ENCODE measurements at places on chromosomes 4 and X. TPM values are rescaled to one million over a fixed set of nuclear protein-coding genes. Genes with fewer than 3 reads are reported as not detected.

DNA sequence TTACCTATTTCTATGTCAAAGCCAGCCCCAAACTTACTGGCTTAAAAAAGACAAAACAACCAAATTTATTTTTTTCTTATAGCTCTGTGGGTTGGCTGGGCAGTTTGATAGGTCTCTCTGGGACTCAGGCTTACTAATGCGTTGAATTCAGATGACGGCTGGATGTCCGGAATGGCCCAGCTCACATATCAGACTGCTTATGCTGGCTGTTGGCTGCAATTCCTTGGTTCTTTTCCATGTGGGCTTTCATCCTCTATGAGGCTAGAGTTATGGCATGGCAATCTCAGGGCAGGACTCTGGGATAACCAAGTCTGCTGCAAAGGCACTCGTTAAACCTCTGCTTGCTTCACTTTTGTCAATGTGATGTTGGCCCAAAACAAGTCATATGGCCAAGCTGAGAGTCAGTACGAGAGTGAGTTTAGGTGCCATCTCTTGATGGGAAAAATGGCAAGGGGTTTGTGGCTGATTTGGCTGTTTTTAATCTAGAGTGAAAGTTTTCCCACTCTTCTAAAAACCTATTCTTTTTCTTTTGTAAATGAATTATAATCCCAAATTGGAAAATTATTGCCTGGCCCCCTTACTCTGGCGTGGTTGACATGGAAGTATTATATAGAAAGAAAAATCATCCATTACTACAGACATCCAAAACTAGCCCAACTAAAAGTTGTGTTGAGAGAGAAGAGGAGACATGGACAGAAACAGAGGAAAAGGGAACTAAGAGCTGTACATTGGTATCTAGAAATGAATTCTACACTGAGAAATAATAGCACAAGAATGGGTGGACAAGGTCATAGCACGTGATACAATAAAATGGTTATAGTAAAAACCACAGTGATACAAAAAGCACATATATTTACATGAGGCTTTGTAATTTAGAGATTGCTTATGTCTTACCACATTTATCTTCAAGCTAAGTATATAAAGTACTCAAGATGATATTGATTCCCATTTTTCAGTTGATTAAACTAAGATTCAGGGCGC lies 6.6 kb downstream of the PRIMPOL start:
- DNase-seq = no peak

DNA sequence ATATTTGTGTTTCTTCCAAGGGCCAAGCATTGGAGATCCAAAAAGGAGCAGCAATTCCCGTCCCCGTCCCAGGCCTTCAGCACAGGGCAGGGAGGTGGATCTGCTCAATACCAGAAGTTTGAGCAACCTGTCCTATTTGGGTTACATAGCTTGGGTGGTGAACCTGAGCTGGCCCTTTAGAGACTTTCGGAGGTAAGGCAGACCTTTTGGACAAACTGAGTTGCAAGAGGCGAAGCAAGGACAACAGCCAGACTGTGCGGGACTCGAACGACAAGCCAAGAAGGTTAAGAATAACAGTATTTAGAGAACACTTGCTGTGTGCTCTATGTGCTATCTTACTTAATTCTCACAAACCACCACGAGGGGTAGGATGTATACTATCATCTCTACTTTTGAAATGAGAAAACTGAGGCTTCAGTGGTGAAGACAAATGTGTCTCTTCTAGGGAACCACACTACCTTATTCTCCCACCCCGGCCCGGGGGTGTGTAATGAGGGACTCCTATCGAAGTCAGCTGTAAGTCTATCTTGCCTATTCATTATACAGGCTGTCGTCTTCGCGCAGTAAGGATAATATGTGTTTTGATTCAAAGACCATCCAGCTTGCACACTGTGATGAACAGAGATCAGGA lies 1.3 kb downstream of the NOP14 start:
- peak; percentile 13 for DNase-seq

- DNase-seq = peak; percentile 56
These were observed 47.0 kb upstream of the MID1IP1 start for GRCh38 chrX:38754102-38754790.

DNA sequence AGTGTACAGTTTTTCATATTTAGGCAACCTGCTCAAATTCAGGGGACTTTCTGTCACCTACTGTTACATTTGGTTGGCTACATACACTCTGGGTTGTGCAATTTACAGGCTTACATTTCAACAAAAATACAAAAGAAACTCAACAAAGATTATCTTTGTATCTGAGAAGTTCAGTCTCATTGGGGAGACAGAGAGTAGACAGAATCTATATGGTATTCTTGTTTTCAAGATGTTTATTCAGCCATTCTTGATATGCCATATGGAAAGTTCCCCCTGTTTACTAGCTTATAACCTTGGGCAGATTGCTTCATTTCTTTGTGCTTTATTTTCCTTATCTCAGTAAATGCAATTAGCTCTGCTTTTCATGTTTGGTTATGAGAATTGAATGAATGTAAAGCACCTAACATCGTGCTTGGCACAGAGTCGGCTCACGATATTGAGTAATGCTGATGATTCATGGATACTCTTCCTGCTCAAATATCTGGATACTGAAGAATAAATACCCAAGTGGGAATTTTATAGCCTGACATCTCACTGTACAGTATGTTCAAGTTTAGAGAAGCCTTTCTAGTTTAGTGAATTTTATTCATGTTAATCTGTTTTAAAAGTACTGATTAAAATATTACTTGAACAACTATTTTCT lies 96.5 kb upstream of the PACRGL start:
- peak; percentile 64 for DNase-seq

DNA sequence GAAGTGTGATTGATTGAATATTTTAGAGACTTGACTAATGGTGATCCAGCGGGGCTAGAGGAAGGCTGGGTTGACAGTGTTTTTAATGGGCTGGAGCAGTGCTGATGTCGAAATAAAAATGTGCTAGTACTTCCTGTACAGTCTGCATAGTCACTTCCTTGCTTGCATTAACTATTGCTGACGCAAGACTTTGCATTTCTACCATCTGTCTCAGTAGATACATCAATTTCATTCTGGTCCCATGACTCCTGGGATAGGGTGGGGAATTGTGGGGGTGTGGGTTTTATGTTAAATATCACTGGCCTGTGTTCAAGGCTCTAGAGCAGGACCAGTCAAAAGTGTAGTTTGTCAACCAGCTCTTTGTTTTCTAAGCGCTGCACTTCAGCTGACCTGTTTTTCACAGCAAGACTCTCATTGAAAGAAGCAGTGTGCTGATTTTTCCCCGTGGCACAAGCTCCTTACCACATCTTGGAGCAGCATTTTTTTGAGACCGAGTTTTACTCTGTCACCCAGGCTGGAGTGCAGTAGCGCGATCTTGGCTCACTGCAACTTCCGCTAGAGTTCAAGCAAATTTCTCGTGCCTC lies 35.2 kb upstream of the PHEX start:
- DNase-seq = peak; percentile 69

DNA sequence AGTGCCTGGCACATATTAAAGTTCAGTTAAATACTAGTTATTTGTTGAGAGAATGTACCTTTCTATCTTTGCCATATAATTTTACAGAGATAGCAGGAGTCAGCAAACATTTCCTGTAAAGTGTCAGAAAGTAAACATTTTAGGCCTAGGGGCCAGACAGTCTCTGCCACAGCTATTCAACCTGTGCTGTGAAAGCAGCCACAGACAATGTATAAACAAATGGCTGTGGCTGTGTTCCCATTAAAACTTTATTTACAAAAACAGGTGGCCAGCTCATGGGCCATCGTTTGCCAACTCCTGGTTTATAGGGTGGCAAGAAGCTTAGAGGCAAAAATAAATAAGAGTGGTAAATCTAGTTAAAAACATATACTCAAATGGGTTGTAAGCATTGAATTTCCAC lies 34.0 kb upstream of the BRS3 start:
- peak; percentile 6 for DNase-seq

GRCh38 chr4:165839615-165840333 lies 33.3 kb upstream of the TLL1 start:
- DNase-seq = no peak

- DNase-seq = no peak
These were observed 35.2 kb downstream of the ARHGEF6 start for GRCh38 chrX:136745215-136746173.

DNA sequence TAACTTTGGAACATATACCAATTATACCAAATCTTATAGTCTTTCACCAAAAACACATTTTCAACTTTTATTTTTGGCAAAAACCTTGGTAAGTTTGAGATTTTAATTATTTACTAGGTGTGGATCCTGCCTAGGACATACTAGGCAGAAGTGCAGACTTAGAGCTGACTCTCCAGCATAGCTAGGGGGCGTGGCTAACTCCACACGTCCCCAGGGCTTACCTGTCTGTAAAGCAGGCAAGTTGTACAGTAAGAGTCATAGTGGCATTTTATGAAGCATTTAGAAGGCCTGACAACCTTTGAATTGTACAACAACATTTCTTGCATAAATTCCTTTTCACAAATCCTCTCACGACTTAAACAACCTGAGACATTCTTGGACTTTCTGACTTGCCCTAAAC lies 19.2 kb upstream of the GRPEL1 start:
- DNase-seq = no peak

DNA sequence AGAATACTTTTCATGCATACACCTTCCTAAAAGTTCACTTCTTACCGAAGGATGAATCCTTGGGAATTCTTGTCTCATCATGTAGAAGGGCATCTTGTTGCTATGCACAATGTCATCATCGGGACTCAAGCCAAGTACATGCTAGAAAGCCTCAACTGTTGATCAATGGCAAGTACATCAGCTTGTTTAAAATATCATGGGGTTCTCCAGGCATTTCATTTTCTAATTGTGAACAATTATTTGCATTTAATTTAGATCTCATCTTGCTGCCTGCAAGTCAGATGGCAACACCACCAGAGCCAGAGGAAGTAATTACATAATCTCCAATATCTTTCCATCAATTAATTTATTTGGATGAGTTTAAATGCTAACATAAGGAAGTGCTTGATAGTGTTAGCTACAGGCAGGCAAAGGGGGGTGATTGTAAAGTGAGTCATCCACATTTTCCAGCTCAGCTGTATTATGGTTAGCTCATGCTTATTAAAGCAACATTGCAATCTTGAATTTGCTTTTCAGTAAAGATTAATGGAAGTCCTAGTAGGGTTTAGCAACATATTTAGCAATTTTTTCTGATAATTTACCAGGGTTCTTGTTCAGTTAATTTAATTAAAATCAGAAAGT lies 356.5 kb downstream of the CBLL2 start:
- peak; percentile 18 for DNase-seq

- no peak for DNase-seq
These were observed 162.9 kb downstream of the LRBA start for GRCh38 chr4:150852216-150852615.

Gene ANOS1
- total RNA-seq = 1.9 TPM

Gene PABPC5
- total RNA-seq = 1.3 TPM

Gene FGF13
- not detected for total RNA-seq

Gene STK32B
- total RNA-seq = 1.3 TPM

Gene TAF7L
- 0.32 TPM for total RNA-seq

Gene TIGD4
- under 0.01 TPM for total RNA-seq

Gene MAGEA1
- not detected for total RNA-seq

Gene CACNA1F
- not detected for total RNA-seq
